ENCODE measurements at places on chromosomes 2 and 18.

DNA sequence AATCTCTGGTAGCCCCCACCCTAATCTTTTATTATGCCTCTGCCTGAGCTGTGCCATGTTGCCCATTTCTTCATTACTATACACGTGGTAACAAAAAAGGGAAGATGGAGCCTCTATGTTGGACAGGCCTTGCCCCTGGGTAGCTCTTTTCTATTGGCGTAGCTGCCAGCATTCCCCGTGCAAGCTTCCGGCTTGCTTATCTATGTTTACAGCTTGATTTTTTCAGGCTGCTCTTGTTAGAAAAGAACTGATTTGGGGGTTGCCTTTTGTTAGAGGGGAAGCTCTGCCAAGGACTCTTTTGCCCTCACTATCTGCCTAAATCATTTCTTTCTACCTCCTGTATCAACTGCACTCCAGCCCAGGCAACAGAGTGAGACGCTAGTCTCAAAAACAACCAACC, 45.5 kb upstream of the ZSWIM2 start:
- no peak for DNase-seq

DNA sequence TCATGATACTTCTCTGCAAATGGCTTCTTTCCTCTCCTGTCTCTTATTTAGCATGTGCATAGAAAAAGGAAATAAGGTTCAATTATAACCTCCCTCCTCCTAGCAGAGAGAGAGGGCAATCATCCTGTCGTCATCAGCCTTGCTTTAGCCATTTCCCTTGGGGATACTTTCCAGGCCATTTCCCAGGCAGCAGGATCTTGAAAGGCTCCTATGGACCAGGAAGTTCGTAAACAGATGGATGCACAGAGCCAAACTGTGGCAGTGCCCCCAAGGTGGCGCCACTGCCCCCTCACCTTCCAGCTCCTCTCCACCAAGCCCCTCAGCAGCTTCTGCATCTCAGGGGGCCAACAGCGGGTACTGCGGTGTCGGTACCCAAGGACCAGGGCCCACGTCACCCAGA, 157.4 kb downstream of the DTNA start:
- peak; percentile 1 for DNase-seq

DNA sequence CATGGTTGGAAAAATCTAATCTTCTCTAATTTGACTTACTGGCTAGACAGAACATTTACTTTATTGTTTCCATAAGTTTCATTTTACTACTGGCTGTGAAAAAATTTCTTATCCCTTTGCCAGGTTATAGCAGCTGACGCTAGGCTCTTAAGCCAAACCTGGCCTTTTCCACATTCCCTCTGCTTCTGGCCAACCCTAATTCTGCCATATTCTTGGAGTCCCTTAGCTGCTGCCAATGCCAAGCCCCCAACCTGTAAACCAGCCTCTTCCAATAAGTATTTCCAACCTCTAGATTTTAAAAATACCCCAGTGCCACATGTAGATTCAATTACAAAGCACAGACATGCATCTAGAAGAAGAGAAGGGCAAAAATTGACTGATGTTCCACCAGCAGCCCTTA, 452.3 kb upstream of the MEX3C start:
- DNase-seq: no peak

DNA sequence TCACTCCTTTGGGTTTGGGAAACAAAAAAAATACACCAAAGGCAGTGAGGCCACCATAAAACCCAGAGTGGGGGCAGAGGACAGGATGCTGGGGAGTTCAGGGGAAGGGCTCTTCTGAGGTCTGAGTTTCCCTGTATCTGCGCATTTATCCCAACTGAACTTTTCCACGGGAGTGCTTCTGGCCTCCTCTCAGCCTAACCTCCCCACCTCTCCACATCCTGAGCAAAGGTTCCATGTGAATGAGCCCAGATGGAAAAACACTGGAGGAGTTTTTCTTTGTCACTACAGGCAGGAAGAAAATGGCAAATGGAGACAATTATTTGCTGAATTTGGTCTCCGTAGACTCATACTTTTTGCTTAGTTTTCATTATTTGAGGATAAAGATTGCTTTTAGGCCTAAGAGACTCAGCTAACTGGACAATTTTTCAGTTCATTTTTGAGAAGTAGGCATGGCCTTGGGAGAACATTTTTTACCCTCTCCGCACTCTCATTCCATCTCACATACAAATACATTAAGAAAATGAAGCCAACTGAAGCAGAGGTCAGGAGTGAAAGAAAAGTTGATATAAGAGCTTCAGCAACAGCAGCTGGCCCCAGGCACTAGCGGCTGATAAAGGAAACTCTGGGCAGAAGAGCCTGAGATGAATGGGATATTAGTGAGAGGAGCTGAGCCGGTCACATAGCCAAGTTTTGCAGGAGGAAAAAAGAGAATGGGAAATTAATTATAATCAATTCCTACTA, 82.6 kb upstream of the CYP1B1 start:
- no peak for DNase-seq

DNA sequence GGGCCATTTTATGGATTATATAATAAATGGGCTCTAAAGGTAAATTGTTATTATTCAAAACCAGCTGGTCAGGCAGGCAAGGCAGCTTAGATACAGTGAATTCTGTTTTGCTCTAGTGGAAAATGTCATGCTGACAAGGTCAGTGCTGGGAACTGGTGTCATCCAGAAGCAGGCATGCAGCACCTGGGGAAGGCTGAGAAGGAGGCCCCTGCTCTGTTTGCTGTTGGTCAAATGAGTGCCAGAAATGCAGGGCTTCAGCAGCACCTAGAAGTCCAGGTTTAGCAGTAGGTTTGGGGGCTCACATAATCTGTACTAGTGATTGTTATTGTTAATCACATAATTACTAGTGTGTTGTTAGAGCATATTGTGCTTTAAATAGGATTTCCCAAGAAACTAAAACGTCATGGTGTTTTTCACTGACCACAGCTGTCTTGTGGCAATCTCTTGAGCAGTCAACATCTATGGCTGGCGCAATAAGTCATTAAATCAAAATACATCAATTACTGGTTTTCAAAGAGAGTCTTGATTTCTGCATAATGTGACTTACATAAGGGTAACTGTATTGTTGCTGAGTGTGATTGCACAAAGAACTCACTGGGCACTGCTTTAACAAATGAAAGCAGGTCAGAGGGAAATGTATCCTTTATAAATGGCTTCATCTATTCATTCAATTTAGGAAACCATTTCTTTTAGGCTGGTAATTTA, 99.1 kb downstream of the MYO3B start:
- no peak for DNase-seq

All from GM23248 (cell line).